ENCODE measurements at places on chromosomes 7 and 10.

GRCh38 chr7:102450242-102450641 lies 14.4 kb downstream of the ALKBH4 start:
- DNase-seq = no peak

DNA sequence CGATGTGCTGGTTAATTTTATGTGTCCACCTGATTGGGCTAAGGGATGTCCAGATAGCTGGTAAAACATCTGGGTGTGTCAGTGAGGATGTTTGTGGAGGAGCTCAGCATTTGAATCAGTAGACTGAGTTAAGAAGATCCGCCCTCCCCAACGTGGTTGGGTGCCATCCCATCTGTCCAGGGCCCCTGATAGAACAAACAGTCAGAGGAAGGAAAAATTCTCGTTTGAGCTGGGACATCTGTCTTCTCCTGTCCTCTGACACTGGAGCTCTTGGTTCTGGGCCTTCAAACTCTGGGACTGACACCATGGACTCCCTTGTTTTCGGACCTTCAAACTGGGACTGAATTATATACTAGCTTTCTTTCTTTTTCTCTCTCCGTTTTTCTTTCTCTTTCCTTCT lies 59.6 kb downstream of the CARD11 start:
- DNase-seq = no peak

GRCh38 chr10:132001238-132001972 lies 19.7 kb upstream of the BNIP3 start:
- no peak for DNase-seq

GRCh38 chr10:27710014-27710413 lies 35.6 kb downstream of the MKX start:
- peak; percentile 79 for DNase-seq

DNA sequence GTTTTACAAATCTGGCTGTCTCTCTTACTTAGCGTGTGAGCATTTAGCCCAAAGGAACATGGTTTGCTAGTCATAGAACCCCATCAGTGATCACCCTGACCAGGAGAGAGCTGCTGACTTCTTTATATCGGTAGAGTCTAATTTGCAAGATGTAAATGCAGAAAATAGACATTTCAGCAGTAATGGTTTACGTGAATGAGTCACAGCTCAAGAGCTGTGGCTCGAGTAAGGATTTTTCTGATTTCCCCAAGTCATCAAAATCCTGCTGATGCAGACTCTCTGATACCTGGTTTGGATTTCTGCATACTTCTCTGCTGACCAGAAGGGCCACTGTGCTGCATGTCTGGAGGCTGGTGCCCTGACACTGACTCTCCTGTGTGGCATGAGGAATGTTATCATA lies 25.7 kb downstream of the NUB1 start:
- DNase-seq = peak; percentile 18

DNA sequence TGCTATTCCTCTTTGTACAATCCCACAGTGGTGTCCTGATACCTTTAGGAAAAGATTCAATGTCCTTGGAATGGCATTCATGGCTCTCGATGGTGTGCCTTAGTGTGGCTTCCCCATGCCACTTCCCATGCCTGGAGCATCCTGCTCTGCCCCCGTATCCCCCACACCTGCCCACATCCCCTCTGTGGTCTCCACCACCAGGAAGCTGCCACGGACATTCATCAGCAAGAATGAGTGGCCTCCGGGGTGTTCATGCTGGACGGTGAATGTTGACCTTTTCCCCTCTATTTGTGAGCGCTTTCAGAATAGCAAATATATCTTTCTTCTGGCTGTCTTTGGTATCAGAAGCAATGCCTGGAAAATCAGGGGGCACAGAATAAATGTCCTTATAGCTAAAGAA lies 262.0 kb upstream of the NRP1 start:
- DNase-seq = no peak

- DNase-seq = peak; percentile 43
These were observed 112.5 kb downstream of the SVIL start for GRCh38 chr10:29522061-29522855.

GRCh38 chr10:69558559-69558958 lies 14.7 kb downstream of the NEUROG3 start:
- DNase-seq = no peak

DNA sequence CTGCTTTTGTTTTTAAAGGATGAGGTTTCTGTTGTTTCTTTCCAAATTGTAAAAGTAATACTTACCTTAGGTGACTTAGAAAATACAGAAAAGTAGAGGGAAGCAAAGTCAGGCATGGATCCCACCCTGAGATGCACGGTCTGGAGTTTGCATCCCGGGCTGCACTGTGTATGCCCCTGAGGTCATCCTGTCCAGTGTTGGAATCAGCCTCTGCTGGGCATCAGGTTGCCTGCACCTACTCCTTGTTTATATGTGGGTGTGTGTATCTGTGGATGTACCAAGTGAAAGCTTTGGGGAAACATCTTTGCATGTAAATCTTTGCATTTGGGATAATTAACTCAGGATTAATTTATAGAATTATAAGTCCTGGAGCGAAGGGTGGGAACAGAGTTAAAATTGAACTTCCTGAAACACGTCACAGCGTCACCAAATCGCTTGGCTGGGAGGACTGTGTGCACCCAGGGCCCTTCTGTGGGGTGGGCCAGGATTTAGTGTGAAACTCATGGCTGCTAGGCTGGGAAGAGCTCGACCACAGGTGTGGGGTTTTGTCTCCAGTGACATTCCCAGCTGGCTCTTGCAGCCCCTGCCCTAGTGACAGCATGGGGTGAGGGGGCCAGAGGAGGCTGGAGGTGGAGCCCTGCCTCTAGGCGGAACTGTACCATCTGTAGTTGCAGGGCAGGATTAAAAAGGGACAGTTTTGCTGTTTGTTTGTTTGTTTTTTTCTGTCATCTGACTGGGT lies 27.9 kb downstream of the GTF2IRD1 start:
- no peak for DNase-seq

All from fibroblast of skin of scalp (primary cell).